Activated CD8-positive, alpha-beta memory T cell treated with anti-CD3 and anti-CD28 coated beads for 48 hours (primary cell): ENCODE measurements at places on chromosomes 3 and 15.

DNA sequence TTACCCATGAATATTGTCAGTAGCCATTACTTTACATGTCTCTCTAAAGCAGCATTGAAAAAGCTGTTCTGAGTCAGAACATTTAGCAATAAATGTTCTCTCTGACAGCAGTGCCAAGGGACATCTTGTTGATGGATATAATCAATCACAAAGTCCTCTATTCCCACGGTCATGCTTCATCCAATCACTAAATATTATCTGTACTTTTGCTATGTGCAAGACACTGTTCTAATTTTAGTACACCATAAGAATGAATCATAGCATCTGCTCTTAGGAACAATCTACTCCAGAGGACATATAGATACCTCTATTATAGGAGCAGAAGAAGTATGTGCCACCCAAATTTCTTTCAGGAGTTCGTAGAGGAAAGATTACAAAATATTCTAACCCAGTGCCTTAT is 142.5 kb upstream of the MBNL1 start:
- no peak for DNase-seq

GRCh38 chr3:127902486-127902885 is 12.5 kb upstream of the KBTBD12 start:
- no peak for DNase-seq

DNA sequence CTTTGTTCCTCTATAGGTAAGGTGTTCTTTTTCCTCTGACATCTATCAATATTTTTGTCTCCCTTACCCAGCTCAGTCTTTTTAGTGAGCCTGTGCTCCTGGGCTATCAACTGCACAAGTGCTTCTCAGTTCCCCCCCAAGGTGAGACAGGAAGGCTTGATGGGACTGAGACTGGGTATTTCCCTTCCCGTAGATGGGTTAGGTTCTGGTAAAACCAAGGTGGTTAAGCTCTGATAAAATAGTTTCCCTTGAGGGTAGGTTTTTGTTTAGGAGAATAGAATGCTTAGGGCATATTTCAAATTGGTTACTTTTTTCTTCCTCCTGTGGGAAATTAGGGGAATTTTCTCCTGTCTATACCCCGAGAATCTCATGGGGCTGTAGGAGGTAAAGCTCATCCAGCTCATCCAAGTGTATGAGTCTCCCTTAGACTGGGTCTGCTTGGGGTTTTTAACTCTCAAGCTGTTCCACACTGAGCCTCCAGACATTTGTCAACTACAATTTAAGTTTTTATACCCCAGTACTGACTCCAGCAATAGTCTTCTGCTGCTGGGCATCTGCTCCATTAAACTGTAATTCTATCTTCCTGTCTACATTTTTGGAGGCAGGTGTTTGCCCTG is 44.9 kb downstream of the OXSR1 start:
- DNase-seq: no peak

DNA sequence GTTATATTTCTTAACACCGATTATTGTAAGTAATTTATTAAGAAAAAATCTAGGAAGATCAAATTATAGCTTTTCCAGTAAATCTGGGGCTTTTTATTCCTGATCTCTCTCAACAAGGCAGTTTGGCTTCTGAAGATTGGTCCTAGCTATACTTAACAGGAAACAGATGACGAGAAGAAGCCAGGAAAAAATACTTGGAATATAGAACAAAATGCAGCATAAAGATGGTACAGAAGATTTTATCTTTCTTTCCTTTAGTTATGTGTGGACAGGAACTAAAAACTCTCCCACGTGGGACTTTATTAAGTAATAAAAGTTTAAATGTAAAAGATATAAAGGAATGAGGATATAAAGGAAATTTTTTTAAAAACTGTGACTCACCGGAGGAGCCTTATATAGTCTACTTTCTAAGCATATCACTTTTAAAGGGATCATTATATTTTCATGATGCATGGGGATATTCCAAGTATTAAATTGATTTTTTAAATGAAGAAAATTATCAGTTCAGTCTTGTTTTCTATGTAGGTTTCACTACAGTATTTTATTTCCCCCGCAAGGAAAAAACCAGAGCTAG is 8.2 kb downstream of the B3GNT5 start:
- DNase-seq: no peak

DNA sequence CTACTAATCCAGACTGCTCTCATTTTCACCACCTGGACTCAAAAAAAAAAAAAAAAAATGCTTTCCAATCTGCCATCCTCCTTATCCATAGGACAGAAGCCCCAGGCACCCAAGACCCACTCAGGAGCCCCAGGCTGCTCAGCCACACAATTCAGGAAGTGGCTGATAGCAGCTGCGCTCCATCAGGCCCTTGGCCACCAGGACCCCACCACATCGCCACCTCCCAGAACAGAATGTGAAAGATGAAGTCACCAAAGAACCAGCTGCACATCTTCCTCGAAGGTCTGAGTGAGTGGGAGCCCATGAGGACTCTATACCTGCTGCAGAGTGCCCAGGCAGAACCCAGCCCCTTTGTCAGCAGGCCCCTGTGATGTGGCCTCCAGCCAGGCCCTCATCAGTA is 19.5 kb downstream of the POC1A start:
- no peak for DNase-seq

GRCh38 chr3:11375333-11376088 is 103.3 kb downstream of the ATG7 start:
- no peak for DNase-seq

DNA sequence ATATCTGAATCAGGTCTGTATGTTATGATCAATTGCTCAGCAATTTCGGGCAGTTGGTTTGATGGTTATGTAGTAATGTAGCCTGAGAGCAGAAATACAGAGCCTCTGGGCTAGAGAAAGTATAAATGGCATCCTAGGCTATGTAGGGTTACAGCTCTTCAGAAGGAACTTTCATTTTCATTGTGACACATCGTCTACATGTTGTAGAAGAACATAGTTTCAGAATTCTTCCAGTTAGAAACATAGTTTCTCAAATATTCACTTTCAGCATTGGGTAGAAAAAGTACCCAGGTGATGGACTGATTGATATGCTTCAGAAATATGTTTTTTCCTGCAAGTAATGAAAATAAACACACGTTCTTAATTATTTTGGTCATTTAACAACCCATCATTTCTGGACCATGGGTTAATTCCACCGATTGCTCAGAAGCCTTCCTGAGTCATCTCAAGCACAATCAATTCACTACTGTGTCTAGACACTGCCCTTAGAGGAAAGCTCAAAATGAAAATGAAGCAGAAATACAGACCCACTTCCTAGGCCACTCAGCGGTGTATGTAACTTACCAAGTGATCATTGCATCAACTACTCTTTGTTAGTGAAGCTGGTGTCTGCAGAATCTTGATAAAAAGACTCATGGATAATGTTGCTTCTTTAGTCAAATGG is 88.8 kb upstream of the TSEN2 start:
- DNase-seq: no peak

DNA sequence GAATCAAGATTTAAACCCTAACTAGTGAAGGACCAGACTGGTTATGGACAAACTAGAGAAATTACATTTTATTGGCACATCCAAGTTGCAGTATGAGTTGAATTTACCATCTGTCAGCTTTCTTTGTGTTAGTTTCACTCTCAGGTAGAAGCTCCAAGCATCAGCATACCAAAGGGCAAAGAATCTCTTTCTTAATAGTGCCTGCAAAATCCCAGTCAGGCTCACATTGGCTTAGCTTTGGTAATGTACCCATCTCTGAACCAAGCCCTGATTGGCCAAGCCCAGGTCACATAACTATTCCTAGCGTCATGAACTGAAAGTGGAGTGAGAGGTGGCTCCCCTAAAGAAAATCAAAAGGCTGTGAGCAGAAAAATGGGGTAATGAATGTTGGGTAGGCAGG is 66.9 kb downstream of the CCNL1 start:
- no peak for DNase-seq

GRCh38 chr3:175149675-175150074 is 290.5 kb downstream of the NAALADL2 start:
- DNase-seq: no peak

DNA sequence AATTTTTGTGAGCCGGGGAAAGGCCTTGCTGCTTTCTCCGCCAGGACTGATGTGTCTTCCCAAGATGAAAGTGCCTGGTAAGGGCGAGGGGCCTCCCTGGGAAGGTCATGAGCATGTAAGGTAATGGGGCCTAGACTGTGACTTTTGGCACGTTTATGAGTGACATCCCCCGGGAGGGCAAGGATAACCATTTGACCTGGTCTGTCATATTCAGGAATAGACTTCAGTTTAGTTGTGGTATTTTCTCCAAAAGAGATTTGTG is 631 bp upstream of the CNBP start:
- no peak for DNase-seq

- no peak for DNase-seq
Measured at GRCh38 chr3:1664266-1664665, 434.4 kb upstream of the CNTN4 start.

DNA sequence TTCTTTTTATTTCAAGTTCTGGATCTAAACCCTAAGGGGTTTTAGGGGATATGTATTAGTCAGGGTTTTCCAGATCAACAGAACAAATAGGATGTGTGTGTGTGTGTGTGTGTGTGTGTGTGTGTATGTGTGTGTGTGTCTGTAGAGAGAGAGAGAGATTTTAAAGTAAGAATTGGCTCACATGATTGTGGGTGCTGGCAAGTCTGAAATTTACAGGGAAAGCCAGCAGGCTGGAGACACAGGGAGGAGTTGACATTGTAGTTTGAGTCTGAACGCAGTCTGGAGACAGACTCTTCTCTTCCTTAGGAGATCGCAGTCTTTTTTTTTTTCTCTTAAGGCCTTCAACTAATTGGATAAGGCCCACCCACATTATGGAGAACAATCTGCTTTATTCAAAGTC is 428.8 kb upstream of the TBL1XR1 start:
- DNase-seq: no peak

DNA sequence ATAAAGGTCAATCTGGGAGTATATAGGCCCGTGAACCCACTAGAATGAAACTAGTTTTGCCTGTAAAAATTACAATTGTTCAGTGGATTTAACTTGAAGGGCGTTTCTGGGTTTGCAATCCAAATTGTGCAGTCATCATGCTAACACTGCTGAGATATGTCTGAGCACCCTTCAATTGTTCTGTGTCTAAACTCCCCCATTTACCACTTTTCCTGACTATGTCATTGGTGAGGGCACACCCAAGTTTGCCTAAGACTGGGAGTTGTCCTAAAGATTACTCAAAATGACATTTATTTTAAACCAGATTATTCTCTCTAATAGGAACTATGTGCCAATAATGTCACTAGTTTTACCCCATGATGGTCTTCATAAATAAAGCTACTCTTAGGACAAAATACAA is 54.6 kb downstream of the EMC4 start:
- no peak for DNase-seq

GRCh38 chr15:98778263-98778959 is 130.1 kb downstream of the IGF1R start:
- DNase-seq: no peak

- no peak for DNase-seq
Measured at GRCh38 chr15:38154255-38154654, 98.4 kb upstream of the SPRED1 start.

- DNase-seq: no peak
Measured at GRCh38 chr3:57230006-57230405, 2.5 kb downstream of the APPL1 start.

DNA sequence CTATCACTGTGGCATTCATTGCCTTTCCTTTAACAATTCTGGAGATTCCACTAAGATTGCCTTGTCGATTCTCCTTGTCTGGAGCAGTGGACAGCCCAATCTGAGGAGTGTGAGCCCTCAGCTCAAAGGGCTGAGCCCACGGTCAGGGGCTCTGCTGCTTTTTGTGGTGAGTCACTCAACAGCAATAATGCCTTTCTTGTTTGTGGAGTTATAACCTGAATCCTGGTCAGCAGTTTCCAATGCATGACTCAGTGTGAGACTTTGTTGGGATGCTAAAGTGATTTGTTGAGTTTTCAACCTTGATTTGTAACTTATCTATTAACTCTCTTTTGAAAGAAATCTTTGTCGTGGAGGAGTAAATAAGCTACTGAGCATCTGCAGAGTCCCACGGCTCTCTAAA is 183.5 kb downstream of the TJP1 start:
- DNase-seq: no peak

GRCh38 chr3:68007621-68008226 is 353.3 kb upstream of the SUCLG2 start:
- no peak for DNase-seq

- DNase-seq: no peak
Measured at GRCh38 chr3:126496894-126497850, 20.4 kb downstream of the UROC1 start.

DNA sequence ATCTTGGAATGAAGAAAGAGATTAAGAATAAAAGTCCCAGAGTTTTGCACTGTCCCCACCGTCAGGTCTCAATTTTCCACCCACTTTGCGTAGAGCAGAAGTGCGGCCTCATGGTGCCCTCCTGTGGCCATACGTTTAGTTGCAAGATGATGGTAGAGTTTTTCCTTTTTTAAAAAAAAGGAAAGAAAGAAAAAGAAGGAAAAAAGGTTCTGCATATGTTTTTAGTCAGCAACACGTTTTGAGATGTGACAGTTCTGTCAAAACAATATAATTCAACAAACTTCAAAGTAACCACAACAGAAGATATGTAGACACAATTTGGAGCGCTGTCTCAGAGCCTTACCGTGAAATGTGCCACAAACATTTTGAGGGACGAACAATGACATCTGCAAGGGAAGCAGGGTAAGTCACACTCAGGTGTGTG is 24.6 kb downstream of the EBLN2 start:
- no peak for DNase-seq

DNA sequence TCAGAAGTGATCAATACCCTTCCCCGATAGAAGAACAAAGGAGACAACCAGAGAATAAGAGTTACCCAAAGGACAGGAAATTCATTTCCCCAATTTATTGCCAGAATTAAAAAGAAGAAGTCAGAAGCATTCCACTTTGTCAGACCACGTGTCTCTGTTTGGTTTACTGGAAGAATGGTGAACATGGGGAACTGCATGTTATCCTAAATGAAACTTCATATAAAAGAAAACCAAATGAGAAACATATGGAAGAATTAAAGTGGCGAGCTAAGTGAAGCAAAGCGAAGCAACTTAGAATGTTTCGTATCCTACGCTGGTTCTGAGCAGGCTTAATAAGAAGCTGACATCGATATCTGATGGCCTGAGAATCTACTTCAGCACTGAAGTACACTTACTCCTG is 190.7 kb downstream of the MAGI1 start:
- no peak for DNase-seq

DNA sequence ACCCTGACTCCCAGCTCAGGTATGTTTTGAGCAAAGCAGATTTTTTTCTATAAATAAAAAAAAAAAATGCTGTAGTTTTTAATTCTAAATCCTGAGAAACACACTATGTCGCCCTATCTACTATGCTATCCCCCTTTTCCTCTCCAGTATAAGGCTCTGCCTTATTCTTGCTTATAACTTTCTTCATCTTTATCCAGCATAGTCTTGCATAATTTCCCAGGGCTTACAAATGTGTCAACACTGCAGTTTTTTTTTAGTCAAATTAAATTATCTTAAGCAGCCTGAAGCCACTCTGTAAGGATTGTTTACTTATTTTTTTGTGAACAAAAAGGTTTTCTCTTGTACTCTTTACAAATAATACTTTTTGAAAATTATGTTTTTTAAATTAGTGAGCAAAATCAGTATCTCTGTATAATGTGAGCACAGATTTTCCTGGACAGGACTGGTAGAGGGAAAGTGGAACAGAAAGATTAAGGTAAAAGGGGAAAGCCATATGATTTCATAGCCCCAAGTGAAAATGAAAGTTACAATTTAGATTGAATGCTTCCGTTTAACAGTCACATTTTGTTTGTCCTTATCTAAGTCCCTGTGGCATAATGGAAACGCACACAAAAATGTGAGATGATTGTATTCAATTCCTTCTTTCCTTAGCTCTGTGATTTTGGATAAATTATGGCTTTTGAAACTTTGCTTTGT is 5.6 kb upstream of the PYDC2 start:
- DNase-seq: no peak
